ENCODE measurements at places on chromosomes 5 and 9.

GRCh38 chr9:134983506-134984371 lies 66.0 kb upstream of the FCN1 start:
- no peak for DNase-seq

DNA sequence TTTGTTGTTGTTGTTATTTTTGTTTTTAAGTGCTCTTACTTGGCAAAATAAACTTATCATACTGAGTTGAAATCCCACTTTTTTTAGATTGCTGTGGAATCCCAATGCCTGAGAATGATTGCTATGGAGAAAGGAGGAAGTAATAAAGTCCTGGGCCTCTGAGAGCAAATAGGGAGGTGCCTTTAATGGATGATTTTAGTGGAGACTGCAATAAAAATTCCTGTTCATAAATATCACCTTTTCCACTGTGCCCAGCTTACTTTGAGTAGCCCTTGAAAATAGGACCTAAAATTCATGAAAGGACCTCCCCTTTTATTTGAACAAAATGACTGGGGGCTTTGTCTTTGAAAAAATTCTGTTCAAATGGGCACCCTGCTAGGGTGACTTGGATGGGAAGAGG lies 21.8 kb upstream of the ANKH start:
- DNase-seq: no peak

DNA sequence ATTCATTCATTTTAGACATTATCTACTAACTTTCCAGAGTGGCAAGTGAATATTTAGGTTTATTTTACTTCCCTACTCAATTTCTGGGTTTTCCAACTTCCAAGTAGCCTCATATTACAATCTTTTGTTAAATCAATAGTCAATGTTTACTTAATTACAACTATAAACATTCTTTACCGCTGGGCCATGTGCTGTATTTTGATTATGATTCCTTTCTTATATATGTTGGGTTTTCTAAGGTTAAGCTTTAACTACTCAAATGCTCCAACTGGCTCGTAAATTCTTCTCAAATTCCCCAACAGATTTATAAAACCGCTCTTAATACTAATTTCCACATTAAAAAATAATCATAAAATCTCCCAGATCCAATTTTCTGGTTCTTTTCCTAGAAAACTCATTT lies 110.1 kb upstream of the ABCA1 start:
- DNase-seq: no peak

DNA sequence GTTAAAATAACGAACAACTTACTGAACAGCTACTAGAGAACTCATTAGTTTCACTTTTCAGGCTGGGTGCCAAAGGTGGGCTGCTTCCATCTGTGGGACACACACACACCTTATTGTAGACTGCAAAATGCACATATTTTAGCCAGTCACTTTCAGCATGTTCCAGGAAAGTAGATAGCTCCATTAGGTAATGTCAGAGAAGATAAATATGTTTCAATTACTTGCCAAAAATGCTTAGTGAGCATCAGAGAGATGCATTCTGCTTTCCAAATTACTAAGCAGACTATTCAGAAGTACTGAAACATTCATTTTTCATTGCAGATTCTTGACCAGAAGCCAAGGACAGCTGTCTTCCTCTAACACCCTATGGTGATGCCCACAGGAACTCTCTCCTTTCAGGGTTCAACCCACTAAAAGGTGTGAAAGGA lies 56.2 kb upstream of the APC start:
- DNase-seq: no peak

GRCh38 chr9:77864211-77864889 lies 167.3 kb downstream of the GNAQ start:
- no peak for DNase-seq

DNA sequence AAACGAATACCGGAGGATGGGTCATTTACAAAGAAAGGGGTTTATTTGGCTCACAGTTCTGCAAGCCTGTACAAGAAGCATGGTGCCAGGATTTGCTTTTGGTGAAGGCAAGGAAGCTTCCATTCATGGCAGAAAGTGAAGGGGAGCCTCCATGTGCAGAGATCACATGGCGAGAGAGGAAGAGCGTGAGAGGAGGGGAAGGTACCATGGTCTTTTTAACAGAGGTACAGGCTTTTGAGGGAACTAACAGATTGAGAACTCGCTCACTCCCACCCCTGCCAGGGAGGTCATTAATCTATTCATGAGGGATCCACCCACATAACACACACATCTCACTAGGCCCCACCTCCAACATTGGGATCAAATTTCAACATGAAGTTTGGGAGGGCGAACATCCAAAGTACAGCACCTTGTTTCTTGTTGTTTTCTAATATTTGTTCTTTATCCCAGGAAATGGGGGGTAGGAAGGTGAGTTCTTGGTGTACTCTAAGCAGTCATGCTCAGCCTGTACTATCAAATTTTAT lies 18.5 kb downstream of the TMC1 start:
- DNase-seq: no peak

DNA sequence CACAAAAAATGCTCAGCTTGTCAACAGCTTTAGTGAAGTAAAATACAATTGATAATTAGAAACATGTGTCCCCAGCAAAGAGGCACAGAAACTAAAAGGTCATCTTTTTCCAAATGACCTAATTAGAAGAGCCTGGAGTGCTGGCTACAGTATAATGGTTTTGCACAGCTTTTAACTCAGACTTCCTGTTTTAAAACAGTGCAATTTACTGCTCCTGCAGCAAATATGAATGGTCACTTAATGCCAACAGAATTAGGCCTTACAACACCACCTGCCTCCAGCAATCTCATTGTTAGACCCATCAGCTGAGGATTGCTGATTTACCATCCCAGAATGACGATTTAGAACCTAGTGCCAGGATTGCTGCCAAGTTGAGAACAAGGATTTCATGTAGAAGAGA lies 239.3 kb downstream of the CETN3 start:
- DNase-seq: no peak

DNA sequence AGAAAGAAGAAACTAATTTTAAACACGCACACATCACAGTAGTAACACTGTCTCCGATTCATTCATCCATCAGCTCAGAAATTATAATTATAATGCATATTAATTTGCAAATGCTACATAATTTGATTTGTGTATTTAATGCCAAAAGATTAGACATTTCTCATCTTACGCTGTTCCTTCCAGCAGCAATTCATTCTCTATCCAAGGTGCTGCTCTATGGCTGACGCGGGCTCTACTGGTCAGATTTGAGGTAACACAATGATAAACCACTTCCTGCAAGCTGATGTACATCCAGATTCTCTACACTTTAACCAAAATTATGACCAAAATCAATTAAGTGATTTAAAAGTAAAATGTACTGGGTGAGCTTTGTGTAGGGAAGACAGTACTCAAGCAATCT lies 77.9 kb upstream of the ICE1 start:
- no peak for DNase-seq

DNA sequence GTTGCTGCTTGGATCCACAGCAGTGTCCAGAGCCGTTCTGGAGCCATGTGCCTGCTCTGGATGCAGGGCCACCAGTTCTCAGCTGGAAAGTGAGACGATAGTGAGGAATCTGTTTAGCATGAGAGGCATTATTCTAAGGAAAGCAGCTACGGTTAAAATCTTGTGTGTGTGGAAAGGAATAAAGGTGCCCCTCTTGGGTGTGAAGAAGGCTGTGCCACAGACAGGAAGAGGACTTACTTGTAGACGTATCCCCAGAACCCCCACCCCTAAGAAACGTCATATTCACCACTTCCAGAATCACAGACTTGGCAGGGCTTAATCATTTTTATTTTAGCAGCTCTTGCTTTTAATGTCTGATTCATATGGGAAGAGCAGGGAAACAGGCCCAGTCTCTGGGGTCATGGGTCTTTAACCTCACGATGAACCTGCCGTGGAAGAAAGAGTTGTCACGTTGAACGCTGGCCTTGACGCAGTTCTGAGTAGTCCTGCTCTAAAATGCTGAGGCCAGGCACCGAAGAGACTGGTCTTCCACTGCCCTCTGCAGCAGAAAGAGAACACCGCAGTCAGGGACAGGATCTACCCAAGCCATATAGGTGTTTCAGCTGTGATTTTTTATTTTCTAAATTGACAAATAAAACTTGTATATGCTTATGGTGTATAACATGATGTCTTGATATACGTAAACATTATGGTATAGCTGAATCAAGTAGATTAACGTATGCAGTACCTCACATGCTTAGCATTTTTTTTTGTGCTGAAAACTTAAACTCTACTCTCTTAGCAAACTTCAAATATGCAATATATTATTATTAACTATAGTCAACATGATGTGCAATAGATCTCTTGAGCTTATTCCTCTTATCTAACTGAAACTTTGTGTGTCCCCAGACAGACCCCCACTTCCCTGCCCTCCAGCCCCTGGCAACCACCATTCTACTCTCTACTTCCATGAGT lies 38.8 kb downstream of the CARTPT start:
- DNase-seq: no peak

GRCh38 chr9:33223696-33224095 lies 16.3 kb upstream of the SPINK4 start:
- no peak for DNase-seq

DNA sequence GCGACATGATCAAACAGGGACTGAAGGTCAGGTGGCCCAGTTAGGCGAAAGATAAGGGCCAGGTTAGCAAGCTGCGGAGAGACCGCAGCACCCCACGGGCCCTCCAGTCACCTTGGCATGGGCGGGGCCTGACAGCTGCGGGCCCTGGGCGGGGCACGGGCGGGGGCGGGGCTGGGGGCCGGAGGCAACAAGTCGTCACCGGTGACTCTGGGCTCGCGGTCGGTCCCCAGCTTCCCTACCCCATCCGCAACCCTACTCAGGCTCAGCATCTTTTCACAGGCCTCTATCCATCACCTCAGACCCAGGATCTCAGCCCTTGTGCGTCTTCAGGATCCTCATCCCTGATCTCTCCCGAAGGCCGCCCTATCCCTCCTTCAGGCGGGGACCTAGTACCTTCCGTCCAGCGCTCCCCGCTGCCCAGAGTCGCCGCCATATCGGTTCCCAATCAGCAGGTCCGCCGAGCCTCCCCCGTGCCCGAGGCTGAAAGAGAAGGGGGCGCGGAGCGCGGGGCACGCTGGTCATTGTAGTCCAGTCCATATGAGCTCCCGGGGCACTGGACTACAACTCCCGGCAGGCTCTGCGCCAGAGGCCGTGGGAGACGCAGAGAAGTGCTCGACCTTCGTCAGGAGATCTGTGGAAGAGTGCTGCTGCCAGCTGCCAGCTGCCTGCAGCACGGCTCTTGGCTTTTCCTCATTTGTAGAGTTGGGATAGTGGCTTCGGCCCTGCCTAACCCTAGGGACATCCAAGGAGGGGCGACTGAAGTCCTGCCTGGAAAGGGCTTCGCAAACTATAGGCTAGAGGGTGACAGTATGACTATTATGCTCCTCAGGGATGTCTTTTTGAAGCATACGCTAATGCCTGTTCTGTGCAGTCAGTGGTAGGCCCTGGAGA lies at the start of gene DNAJC18:
Gene DNAJC18 (minus strand): TSS at position 513 of the 891 bp plus-strand sequence. CDS start 80 bp downstream, at position 433.
- DNase-seq: peak; percentile 87

- DNase-seq: no peak
Observed at GRCh38 chr9:98363644-98364043, 108.2 kb upstream of the TBC1D2 start.

DNA sequence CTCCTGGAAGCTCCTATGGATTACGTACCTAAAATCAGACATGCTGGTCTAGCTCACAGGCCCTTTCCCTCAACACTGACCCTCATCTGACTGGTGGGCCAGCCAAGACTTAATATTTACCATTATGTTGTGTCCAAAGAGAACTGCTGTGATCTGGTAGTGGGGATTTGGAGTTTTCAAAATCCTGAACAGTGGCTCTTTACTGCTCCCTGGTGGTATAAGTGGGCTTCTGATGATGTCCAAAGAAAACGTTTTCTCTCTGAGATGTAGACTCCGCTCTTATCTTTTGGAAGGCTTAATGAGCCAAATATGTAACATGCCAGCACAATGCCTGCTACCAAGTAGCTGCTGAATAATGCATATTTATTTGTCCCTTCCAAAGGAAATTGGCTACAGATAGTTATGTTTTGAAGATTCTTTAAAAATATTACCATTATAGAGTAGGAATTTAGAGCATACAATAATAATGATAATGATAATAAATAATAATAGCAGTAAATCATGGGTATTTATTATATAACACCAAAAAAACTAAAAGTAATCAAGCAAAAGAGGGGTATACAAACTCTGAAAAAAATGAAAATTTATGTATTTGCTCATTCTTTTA lies 406.6 kb upstream of the TNC start:
- DNase-seq: peak; percentile 8

DNA sequence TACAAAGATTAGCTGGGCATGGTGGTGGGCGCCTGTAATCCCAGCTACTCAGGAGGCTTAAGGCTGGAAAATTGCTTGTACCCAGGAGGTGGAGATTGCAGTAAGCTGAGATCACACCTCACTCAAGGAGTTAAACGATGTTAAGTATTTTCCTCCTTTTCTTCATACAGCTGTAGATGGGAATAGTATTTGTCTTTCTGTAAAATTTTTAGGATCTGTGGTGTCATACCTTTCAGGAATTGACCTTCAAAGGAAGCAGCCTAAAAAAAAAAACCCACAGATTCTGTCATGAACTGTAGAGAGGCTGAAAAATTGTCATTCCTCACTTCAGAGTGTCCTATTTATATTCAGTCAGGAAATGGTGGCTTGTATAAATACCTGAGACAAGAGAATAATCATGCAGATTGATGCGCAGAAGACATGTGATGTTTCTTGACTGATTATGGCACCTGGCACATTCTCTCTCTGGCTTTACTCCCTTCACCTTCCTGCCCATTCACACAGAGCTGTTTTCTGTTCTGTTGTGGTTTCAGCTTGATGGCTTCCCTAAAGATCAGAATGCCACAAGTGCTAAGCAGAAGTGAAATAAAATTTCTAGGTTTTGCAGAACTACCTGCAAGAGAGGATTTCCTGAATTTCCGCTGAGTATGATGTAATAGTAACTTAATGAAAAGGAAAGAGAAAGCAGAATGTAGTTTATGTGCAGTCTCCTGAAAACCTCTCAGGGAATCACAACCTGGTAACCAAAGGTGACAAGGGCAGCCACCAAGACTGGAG lies 3.8 kb downstream of the IFNA1 start:
- DNase-seq: peak; percentile 69

- peak; percentile 80 for DNase-seq
Observed at GRCh38 chr9:132235894-132236661, 74.2 kb downstream of the NTNG2 start.

DNA sequence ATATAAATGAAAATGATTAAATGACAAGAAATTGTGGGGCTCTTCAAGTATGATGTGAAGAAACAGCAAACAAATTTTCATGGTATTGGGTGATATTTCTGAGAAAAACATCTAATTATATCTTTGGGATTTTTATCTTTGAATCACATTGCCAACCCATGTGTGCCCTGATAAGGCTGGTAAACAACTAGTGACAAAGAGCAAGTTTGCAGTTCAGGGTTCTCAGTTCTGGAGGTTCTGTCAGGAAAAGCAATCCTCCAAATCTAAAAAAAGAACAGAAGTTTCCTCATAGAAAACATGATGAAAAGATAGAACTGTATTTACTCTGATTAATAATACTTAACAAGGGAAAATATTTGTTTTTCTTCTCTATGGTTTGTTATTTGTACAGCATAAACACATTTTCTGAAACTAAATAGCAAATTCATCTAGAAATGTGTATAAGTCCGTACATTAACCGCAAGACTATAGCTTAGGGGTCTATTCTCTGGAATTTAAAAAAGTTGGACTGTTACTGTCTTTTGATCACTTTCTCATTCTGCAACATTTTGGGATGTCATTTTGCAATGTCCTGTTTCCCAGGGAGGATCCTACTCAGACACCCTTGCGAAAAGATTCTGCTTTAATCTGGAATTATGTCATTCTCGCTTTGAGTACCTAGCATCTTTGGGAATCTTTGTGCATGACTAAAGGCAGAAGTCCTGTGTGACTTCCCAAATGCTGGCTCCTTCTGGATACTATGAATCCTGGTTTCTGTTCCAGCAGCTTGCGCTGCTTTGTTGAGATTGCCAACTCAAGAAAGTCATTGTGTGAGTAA lies 308.5 kb downstream of the ADGRV1 start:
- no peak for DNase-seq
